ENCODE measurements at places on chromosomes 4 and X. TPM values are rescaled to one million over a fixed set of nuclear protein-coding genes. Genes with fewer than 3 reads are reported as not detected.
A peak's percentile ranks its signal among the peaks of the same experiment; 100 is the strongest.

GRCh38 chrX:39639871-39640270, 457.9 kb downstream of the BCOR start:
- H3K4me1 ChIP-seq: no peaks in the 10 kb centered on the region
- H3K4me3 ChIP-seq: no peak overlapping the region
- DNase-seq: no peak
- H3K27me3 ChIP-seq: no peaks in the 10 kb centered on the region
- no peak overlapping the region for H3K27ac ChIP-seq

DNA sequence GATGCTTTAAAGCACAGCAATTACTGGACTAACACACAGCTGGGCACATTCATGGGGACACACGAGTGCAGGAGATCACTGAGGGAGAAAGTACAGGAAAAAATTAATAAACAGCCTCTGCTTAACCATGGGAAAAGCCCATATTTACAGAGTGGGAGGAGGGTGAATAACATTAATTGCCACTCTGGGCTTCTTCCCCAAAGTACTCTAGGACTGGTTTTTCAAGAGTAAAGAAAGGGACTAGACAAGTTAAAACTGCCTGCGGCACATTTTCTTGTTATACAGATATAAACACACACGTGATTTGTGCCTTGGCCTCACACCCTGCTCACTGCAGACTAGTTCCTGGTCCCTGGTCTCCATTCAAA, 179.7 kb upstream of the TET2 start:
- peaks cover 10% of the 10 kb centered on the region for H3K4me1 ChIP-seq
- no peaks in the 10 kb centered on the region for H3K36me3 ChIP-seq
- no peaks in the 10 kb centered on the region for H3K27me3 ChIP-seq
- H3K27ac ChIP-seq: peak overlapping the region; percentile 59
- no peak for DNase-seq

- H3K36me3 ChIP-seq: no peaks in the 10 kb centered on the region
- no peak for DNase-seq
- H3K4me1 ChIP-seq: no peaks in the 10 kb centered on the region
- no peaks in the 10 kb centered on the region for H3K27me3 ChIP-seq
- H3K27ac ChIP-seq: no peak overlapping the region
Observed at GRCh38 chr4:128378668-128379067, 91.1 kb upstream of the PGRMC2 start.

DNA sequence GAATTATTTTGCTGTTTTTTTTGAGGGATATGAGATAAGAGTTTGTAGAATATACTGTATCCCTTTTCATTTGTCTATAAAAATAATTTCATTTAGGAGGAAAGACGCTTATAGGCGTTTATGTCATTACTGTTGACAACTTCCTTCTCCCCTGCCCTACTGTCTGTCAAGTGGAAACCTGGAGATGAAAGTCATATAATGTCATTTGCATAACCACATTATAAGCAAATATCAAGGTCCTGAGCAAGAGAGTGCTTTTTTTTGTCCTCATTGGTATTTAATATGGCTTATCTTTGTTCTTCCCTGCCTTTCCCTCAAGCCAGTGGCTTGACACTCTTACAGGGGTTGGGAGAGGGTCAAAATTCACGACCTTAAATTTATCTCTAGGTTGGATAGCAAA, 55.8 kb downstream of the LRP2BP start:
- H3K4me3 ChIP-seq: no peak overlapping the region
- no peaks in the 10 kb centered on the region for H3K36me3 ChIP-seq
- H3K4me1 ChIP-seq: peaks cover 9% of the 10 kb centered on the region

PCDH7 gene
- total RNA-seq: 3.8 TPM

CITED1 gene
- 0.54 TPM for total RNA-seq

- peak; percentile 89 for DNase-seq
- H3K27me3 ChIP-seq: no peaks in the 10 kb centered on the region
- H3K4me1 ChIP-seq: peaks cover 4% of the 10 kb centered on the region
- H3K27ac ChIP-seq: peak within 1 kb of the TSS; percentile 61
Observed at GRCh38 chr4:72568959-72569718, at the start of gene ADAMTS3. ADAMTS3 (minus strand) TSS chr4:72569221; CDS start chr4:72568762, 459 bp downstream.

- no peaks in the 10 kb centered on the region for H3K27me3 ChIP-seq
- H3K36me3 ChIP-seq: no peaks in the 10 kb centered on the region
- no peak overlapping the region for H3K4me3 ChIP-seq
- peaks cover 11% of the 10 kb centered on the region for H3K4me1 ChIP-seq
Observed at GRCh38 chr4:99028187-99028586, 32.7 kb downstream of the METAP1 start.

- no peaks in the 10 kb centered on the region for H3K4me1 ChIP-seq
- DNase-seq: no peak
- no peaks in the 10 kb centered on the region for H3K27me3 ChIP-seq
- H3K27ac ChIP-seq: no peak overlapping the region
- no peaks in the 10 kb centered on the region for H3K36me3 ChIP-seq
Observed at GRCh38 chrX:134543288-134543687, 83.3 kb downstream of the HPRT1 start.

DNA sequence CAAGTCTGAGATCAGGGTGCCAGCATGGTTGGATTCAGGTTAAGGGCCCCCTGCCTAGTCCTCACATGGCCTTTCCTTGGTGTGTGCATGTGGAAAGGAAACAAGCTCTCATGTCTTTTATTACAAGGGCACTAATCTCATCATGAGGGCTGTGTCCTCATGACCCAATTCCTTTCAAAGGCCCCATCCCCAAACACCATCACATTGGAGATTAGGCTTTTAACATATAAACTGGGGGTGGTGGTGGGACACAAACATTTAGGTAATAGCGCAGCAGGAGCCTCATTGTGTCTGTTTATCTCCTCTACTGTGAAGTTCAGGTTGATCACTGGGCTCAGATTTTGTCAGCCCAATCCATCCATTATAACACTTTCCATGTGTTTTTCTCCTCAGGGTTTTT, 41.0 kb downstream of the BEX3 start:
- no peak overlapping the region for H3K4me3 ChIP-seq
- no peaks in the 10 kb centered on the region for H3K27me3 ChIP-seq
- H3K36me3 ChIP-seq: no peaks in the 10 kb centered on the region
- H3K4me1 ChIP-seq: no peaks in the 10 kb centered on the region
- DNase-seq: no peak
- no peak overlapping the region for H3K27ac ChIP-seq

GRCh38 chr4:70768301-70768948, 46.7 kb downstream of the RUFY3 start:
- H3K27ac ChIP-seq: no peak overlapping the region
- no peak for DNase-seq
- H3K36me3 ChIP-seq: no peaks in the 10 kb centered on the region

- H3K27ac ChIP-seq: no peak overlapping the region
- H3K4me1 ChIP-seq: no peaks in the 10 kb centered on the region
- no peak for DNase-seq
- H3K27me3 ChIP-seq: no peaks in the 10 kb centered on the region
- no peak overlapping the region for H3K4me3 ChIP-seq
- H3K36me3 ChIP-seq: no peaks in the 10 kb centered on the region
Observed at GRCh38 chrX:40780082-40780481, 44.7 kb upstream of the MED14 start.

- no peak overlapping the region for H3K4me3 ChIP-seq
- no peak overlapping the region for H3K27ac ChIP-seq
Observed at GRCh38 chr4:63693321-63693720, 715.9 kb downstream of the TECRL start.

ATOH1 gene
- not detected for total RNA-seq

DNA sequence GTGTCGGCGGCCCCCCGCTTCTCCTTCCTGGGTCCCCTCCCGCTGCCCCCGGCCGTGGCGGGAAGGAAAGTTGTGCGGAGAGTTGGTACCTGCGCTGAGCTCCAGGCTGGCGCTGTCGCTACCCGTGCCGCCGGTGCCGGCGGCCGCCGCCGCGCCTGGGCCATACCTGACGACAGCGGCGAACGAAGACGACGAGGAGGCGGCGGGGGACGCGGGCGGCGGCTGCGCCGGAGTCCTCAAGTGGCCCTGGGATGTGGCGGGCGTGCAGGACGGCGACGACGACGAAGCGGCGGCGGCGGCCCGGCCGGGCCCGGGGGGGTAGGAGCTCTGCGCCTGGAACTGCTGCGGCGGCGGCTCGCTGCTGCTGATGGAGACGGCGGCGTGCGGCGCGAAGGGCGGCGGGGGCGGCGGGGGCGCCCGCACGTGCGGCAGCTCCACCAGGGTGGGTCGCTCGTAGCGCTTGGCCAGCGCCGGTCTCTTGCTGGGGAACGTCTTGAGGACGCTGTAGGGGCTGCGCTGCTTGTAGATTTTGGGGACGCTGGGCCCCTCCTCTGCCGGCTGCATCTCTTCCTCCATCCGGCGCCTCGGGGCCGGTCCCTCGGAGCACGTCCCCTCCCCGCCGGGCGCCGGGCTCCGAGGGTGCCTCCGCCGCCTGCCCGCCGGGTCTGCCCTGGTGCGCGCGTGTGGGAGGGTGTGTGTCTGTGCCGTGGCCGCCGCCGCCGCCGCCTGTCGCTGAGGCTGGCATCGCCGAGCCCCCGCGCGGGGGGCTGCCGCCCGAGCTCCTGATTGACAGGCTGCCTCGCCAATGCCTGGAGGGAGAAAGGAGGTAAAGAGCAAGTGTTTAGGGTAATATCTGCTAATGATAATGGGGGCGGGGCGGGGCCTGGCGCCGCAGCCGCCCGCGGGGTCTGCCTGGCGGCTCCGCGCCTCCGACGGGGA, 618 bp downstream of the BEND4 start:
- DNase-seq: peak; percentile 86
- H3K4me3 ChIP-seq: peak overlapping the region; percentile 64

DNA sequence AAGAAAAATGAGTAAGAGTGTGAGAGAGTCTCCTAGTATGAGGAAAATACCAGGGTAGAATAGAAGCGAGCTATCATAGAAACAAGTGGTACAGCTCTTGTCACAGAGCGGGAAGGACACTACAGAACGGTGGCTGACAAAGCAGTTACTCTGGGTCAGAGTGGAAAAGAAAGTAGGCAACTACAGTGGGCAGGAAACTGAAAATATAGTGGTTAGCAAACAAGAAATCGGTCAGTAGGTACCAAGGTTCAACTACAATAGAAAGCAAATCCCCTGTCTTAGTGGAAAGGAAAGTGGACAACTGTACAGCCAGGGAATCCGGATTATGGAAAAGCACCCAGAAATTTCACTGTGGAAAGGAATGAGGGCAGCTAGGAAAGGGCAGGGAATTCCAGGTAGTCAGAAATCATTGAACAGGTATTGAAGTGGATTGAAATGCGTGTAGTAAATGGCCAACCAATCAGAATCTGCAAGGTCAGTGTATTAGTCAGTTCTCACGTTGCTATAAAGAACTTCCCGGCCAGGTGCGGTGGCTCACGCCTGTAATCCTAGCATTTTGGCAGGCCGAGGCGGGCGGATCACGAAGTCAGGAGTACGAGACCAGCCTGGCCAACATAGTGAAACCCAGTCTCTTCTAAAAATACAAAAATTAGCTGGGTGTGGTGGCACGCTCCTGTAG, 219.6 kb upstream of the DIAPH2 start:
- H3K36me3 ChIP-seq: no peaks in the 10 kb centered on the region
- DNase-seq: no peak
- H3K27me3 ChIP-seq: no peaks in the 10 kb centered on the region
- H3K27ac ChIP-seq: no peak overlapping the region
- H3K4me3 ChIP-seq: no peak overlapping the region
- no peaks in the 10 kb centered on the region for H3K4me1 ChIP-seq

DNA sequence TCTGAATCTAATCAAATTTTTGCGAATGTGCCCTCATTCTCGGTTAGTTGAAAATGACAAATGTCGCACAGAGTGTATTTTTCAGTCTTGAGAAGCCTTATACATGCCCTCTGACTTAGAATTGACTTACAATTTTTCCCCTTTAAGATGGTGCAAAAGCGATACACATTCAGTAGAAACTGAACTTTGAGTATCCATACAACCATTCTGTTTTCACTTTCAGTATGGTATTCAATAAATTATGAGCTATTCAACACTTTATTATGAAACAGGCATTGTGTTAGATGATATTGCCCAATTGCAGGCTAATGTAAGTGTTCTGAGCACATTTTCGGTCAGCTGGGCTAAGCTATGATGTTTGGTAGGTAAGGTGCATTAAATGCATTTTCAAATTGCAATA, 43.4 kb downstream of the SLC9A7 start:
- no peaks in the 10 kb centered on the region for H3K36me3 ChIP-seq
- no peaks in the 10 kb centered on the region for H3K4me1 ChIP-seq
- no peaks in the 10 kb centered on the region for H3K27me3 ChIP-seq
- DNase-seq: no peak
- H3K4me3 ChIP-seq: no peak overlapping the region
